ENCODE measurements at places on chromosomes 6 and 20.

DNA sequence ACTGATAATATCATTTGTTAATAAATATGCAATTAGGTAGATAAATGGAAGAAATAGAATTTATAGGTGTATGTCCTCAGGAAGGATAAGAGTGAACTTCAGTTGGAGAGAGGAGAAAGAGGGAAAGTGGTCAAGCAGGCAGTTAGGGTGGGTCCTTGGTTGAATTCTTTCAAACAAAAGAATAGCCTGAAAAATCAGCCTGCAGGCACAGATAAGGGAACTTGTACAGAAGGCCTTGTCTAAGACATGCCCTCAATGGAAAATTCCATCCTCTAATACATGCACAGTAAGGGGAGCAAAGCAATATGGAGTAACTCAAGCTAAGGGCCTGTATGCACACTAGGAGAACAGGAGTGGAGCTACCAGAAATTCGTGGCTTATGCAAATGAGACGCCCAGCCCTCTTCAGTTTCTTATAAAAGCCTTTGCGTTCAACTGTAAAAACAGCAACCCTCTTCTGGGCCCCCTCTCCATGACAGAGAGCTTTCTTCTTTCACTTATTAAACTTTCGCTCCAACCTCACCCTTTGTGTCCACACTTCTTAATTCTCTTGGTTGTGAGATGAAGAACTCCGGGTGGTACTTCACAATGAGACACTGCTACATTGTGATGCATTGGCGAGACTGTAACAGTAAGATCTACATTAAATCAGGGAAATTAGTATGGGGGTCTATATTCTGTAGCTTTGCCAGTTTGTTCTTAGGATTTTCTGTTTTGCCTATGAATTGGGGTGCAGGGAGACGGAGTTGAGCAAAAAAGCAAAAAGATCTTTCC lies 147.0 kb downstream of the HS3ST5 start:
- DNase-seq, result peak; percentile 77

DNA sequence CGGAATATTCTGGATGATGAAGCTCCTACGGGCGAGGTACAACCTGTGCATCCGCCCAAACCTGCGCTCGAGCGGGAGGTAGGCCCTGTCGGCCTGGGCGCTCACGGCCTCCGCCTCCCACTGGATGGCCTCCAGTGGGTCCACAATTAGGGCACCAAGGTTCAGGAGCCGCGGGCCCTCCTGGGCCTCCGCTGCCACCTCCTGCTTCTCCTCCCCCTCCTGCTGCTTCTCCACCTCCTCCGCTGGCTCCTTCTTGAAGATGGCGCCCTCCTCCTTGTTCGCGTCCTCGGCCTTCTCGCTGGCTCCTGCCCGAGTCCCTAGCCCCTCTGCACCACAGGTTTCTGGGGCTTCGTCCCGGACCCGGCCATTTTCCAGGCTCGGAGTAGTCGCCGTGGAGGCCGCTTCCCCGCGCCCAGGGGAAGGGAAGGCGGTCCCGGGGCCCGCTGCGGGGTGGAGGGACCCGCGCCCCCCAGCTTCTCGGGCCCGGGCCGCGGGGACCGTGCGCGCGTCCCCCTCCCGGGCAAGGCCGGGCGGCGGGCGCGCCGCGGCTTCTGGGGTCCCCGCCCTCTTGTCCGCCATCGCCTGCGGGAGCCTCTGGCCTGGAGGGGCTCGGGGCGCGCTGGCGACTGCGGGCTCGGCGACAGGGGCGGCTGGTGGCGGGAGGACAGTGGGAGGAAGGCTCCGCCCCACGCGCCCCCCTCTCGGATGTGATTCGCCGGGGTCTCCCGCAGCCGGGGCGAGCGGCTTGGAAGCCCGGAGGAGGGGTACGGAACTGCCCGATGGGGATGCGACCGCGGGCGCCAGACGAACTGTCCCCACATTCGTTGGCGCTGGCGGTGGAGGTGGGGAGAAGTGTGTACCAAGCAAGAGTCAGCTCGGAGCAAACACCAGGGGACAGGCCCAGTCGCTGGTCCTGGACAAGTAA lies 17.6 kb downstream of the PLAGL2 start:
- no peak for DNase-seq

DNA sequence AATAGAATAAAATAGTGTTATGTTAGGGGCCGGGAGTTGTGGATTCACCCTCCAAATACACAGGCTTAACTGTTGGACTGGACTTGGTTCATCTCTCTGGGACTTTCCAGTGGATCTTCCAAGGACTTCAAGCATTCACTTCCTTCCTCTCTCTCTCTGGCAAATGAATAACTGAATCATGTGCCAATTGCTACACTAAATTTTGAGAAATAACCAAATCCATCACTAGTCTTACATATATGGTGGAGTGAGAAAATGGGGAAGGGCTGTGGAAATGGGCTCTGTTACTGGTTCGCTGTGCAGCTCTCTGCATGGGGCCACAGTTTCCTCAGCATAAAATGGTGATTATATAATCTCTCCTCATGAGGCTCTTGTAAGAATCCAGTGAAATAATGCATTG lies 6.8 kb upstream of the KIAA1755 start:
- DNase-seq, result no peak

- no peak for DNase-seq
These were observed 99.3 kb upstream of the BMP5 start for GRCh38 chr6:55974688-55975087.

GRCh38 chr6:143701349-143702234 lies 23.8 kb downstream of the PHACTR2 start:
- no peak for DNase-seq

DNA sequence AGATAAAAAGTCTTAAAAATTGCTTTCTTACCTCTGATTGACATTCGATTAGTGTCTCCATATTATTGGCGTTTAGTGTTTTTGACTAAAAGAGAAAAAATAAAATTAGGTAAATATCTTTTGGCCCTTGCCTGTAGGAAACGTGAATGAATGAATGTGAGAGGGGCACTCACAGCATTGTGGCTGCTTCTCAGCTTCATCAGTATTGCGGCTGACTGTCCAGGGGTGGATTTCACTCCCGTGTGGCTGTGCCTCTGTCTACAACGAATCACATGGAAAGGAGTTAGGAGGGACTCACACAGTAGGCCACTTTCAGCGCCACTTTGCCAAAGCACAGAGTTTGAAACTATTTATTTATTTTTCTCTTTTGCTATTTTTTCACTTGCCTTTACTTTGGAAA lies 844 bp downstream of the TAGAP start:
- peak; percentile 63 for DNase-seq

Data from OCI-M1 (cell line).